ENCODE measurements at places on chromosomes 1 and 21.

GRCh38 chr1:72296501-72296900 is 14.2 kb upstream of the NEGR1 start:
- DNase-seq, result no peak

DNA sequence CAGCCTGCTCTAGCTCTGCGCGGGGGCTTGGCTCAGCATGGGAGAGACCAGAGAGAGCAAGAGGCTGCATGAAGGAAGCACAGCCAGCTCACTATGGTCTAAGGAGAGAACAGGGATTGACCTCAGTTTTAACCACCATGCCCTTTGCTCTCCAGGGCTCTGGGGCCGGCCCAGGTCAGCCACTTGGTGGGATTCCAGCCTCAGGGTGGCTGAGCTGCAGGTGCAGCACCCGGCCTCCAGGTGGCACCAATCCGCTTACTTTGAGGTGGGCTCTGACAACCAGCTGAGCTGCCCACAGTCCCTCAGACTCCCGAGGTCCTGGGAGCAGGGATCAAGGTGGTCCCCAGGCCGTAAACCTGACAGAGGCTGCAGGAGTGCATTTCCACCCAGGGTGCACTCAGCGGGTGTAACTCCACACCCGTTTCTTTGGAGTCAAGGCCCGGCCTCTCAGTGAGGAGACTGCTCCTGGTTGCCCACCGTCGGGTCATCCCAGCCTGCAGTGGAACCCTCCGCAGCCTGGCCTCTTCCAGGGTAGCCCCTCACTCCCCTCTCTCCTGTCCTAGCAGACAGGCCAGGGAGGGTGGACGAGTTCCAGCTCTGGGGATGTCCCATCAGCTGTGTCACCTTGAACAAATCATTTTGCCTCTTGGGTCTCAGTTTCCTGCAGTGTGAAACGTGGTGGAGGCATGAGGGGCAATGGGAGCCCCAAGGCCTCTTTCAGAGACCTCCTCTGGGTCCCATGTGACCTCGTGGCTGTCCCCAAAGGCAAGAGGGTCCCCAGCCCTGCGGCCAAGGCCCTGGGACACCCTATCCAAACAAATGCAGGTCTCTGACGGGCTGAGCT is 607 bp upstream of the LGR6 start:
- DNase-seq, result peak; percentile 56

- no peak for DNase-seq
These were observed 99.9 kb upstream of the TIAM1 start for GRCh38 chr21:31443736-31444521.

DNA sequence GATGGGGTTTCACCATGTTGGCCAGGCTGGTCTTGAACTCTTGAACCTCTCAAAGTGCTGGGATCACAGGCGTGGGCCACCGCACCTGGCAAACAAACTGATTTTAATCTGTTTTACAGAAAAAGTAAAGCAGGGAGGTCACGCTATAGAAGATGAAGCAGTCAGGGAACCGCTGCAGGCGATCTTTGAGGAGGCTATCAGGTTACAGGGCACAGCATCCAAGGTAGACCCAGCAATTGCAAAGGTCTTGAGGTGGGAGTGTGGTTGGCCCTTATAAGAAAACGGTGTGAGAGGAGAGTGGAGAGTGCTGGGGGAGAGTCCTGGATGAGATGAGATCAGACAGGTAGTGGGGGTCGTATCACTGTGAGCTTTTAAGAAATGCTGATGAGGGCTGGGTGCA is 2.6 kb upstream of the TMCO4 start:
- DNase-seq, result no peak

DNA sequence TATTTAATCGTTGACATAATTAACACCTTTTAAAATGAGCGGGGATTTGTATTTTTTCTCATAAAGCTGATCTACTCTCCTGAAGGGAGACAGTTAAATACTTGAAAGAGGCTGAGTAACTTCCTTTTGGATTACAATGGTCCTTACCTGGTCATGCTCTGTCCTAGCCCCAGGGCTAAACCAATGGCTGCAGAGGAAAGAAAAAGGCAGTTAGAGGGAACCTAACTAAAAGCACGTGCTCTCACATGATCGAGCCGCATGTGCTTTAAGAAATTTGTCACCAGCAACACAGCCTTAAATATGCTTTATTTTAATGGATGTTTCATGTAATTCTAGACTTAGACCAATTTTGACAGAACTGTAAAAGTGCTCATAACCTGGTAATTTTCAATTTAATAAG is 132.7 kb downstream of the GPATCH2 start:
- no peak for DNase-seq

GRCh38 chr1:27157194-27157593 is 2.3 kb upstream of the SLC9A1 start:
- no peak for DNase-seq

GRCh38 chr1:225824533-225824941 is 14.6 kb downstream of the EPHX1 start:
- no peak for DNase-seq

DNA sequence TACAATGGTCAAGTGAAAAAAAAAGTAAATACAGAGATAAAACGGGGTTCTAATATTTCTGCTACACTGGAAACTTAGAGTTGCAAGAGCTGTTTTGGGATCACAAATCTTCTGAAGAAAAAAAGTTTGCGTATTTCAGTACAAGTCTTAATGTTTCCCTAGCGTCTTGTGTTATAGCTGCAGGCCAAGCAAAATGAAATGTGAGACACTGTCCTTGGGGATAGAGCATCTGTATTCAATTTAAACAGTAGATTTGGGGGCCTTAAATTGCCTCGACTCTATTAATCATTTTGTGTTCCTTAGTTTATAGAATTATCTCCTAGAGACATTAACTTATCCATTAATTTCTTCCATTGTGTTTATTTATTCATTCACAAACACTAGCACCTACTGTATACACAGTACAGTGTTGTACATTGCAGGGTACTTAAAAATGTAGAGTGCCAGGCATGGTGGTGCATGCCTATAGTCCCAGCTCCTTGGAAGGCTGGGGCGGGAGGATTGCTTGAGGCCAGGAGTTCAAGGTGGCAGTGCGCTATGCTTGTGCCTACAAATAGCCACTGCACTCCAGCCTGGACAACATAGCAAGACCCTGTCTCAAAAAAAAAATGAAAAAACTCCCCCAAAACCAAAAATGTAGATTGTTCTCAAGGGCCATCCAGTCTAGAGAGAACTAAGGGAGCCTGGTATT is 7.9 kb downstream of the DISC1 start:
- DNase-seq, result no peak

GRCh38 chr1:207850621-207851407 is 60.1 kb downstream of the CD34 start:
- DNase-seq, result no peak

DNA sequence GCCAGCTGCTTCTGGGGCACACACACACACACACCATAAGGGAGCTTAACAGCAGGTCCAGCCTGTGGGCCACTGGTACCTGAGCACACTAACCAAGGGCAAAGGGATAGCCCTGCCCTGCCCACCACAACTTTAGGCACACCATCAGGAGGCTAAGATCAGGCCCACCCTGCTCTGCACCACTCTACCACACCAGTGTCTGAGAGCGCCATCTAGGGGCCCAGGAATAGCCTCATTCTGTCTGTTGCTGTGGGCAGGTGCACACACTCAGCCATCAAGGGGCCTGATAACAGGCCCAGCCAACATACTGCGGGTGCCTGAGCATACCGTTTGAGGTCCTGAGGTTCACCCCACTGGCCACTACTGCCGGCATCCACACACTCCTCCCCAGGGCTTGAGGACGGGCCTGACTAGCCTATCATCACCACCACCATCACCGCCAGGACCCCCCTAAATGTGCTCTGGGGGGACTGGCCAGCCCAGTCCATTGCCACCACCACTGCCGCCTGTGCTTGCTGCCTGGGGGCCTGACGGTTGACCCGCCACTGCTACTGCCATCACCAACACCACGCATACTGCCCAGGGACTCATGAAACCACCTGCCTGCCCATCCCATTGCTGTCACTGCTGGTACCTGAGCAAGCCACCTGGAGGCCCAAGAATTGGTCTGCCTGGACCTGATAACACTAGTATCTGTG is 31.3 kb downstream of the NSL1 start:
- DNase-seq, result peak; percentile 58

DNA sequence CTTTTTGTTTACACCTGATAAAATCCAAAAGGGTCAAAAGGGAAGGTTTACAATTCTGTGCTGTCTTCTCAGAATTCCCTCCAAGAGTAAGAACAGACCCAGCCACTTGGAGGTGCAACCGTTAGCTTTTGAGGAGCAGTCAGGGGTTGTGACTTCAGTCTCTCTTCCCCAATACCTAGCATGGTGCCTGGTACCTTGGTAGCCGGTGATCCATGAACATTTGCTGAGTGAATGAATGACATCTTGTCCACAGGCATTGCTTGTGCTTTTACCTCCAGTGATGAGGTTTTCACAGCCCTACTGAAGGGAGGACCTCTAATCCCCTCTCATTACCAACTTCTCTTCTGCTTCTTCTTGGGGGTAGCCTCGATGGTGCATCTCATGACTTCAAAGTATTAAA is 11.7 kb downstream of the GFI1 start:
- no peak for DNase-seq

DNA sequence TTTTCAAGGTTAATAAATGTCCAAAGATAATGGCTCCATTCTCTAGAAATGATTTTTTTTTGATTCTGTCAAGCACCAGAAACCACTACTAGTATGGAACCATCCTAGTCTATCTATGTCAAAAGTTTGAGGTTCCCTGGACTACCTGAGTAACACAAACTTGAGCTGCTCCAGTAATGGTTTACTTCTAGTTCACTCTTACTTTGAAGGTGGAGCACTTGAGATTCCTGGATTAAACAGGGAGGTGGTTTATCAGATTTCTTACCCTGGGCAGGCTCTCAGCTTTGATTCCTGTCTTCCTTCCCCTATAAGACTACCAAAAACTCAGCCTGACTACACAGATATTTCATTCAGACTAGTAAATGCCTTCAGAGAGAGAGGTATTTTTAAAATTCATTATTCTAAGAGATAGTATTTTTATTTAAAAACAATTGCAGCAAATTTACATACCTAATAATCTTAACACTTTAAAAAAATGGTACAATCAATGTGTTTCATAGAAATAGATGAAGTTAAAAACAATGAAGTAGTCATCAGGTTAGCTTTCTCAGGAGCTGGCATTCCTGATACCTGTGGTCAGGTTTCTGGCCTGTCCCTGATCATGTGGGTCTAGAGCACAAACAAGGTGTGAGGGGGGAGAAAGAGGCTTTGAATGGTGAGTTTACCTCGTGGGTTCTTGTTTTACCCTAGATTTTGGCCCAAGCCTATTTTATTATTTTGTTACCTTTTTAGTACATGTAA is 23.4 kb downstream of the PHC2 start:
- DNase-seq, result no peak

DNA sequence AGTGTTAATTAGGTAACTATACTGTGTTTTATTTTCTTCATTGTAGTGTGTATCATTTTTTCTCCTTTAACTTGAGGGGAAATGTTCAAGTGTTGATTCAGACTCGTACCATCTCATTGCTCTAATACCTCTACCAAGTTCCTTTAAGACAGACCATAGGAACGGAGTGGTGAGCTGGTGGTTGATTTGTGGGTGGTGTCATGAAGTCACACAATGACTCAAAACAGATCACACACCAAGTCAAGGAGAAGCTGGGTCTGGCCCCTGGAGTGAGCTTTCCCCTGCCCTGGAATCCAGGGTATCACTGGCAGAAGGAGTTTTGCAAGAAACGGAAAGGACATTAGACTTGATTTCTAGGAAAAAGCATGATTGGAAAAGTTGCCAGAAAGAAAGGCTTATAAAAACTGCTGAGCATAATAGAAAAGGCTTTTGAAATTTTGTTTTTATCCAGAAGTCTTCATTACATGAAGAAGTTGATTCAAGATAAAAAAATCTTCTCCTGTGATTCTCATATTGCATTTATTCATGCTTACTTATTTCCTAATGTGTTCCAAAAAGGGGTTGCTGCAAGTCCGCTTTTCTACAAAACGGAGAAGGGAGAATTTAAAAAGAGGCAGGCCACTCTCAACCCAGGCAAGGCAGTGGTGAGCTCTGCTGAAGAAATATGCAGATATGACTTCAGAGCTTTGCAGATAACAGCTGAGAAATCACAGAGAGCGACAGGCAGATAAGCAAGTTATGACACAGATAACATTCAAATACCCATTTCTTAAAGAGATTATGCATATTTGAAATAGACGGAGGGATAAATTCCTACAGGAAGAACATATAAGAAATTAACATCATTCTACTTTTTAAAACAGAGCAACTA is 79.7 kb downstream of the TBX19 start:
- no peak for DNase-seq

DNA sequence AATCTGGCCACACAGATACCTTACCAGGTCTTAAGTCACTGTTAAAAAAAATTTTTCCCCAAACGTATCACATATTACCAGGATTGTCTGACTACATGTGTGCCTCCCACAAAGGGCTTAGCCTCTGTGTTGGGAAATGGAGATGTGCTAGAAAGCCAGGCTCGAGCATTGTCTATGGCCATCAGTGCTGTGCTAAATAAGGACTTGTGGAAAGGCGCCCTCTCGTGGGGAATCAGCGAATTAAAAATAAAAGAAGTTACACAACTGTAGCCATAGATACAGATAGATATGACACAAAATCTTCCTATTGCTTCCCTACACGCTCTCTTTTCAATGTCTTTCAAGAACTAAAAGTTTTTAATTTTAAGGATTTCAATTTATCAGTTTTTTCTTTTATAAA is 47.5 kb upstream of the CRNN start:
- DNase-seq, result peak; percentile 36

DNA sequence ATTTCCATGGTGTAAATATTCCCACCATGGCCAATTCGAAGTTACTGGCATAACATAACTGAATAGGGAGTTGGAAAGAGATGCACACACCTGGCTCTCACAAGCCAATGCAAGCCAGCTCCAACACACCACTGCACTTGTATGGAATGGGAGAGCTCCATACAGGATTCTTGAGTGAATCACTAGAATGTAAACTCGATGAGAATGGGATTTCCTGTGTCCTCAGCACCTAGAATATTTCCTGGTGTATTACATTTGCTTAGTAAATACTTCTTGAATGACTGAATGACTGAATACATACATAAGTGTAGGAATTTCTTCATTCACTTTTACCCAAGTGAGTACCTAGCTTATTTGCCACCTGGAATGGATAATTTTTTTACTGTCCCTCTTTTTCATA is 16.2 kb upstream of the PPIE start:
- no peak for DNase-seq

GRCh38 chr1:154802982-154803920 is 66.8 kb downstream of the KCNN3 start:
- DNase-seq, result no peak

DNA sequence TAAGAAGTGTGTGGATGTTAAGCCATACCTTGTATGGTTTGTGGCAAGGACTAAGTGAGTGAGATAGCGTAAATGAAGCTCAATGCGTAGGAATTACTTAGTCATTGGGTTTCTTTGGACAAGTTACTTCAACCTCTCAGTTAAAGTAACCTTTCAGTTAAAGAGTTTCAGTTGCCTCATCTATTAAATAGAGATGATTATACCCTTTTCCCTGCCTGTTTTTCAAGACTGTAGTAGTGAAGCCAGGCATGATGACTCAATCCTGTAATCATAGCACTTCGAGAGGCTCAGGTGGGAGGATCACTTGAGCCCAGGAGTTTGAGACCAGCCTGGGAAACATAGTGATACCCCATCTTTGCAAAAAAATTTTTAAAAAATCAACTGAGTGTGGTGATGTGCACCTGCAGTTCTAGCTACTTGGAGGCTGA is 6.3 kb downstream of the ZMPSTE24 start:
- DNase-seq, result no peak

Measured in stimulated activated CD4-positive, alpha-beta T cell treated with anti-CD3 and anti-CD28 coated beads, Interleukin-4, amount 100 ng/mL, for 4 hours (primary cell).